Activated naive CD8-positive, alpha-beta T cell treated with anti-CD3 and anti-CD28 coated beads for 36 hours (primary cell): ENCODE measurements at places on chromosomes 16 and 17.

- H3K4me3 ChIP-seq: no peak overlapping the region
- DNase-seq: no peak
- peaks cover 26% of the 10 kb centered on the region for H3K4me1 ChIP-seq
- peak overlapping the region; percentile 68 for H3K27ac ChIP-seq
- H3K36me3 ChIP-seq: no peaks in the 10 kb centered on the region
Measured at GRCh38 chr17:74466828-74467184, 372 bp downstream of the CD300A start.

GRCh38 chr16:77375396-77375795, 59.4 kb downstream of the ADAMTS18 start:
- H3K27ac ChIP-seq: no peak overlapping the region
- H3K4me1 ChIP-seq: no peaks in the 10 kb centered on the region
- no peak overlapping the region for H3K4me3 ChIP-seq
- peaks cover 13% of the 10 kb centered on the region for H3K27me3 ChIP-seq
- H3K36me3 ChIP-seq: no peaks in the 10 kb centered on the region
- DNase-seq: no peak

GRCh38 chr17:21297597-21297996, 13.1 kb downstream of the MAP2K3 start:
- peaks cover 18% of the 10 kb centered on the region for H3K36me3 ChIP-seq
- peaks cover 10% of the 10 kb centered on the region for H3K4me1 ChIP-seq
- H3K27ac ChIP-seq: no peak overlapping the region

DNA sequence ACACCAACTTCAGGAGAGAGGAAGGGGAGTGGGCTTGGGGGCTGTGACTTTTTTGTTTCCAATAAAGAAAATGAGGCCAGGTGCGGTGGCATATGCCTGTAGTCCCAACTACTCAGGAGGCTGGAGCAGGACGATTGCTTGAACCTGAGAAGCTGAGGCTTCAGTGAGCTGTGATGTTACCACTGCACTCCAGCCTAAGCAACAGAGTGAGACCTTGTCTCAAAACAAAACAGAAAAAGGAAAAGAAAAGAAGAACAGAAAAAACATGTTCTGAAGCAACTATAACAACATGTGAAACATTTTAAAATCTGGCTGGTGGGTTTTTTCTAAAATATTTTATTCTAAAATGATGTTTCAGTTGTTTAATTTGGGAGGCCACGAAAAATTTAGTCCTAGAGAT, 554.0 kb upstream of the ZFHX3 start:
- DNase-seq: no peak
- H3K4me1 ChIP-seq: no peaks in the 10 kb centered on the region
- H3K27me3 ChIP-seq: peaks cover 4% of the 10 kb centered on the region
- no peak overlapping the region for H3K27ac ChIP-seq

- H3K4me1 ChIP-seq: no peaks in the 10 kb centered on the region
- no peaks in the 10 kb centered on the region for H3K36me3 ChIP-seq
- DNase-seq: no peak
- no peak overlapping the region for H3K27ac ChIP-seq
- H3K27me3 ChIP-seq: no peaks in the 10 kb centered on the region
- no peak overlapping the region for H3K4me3 ChIP-seq
Measured at GRCh38 chr16:79653373-79653891, 52.9 kb upstream of the MAF start.

- H3K36me3 ChIP-seq: peaks cover 24% of the 10 kb centered on the region
- H3K27ac ChIP-seq: peak overlapping the region; percentile 77
- peaks cover 48% of the 10 kb centered on the region for H3K4me1 ChIP-seq
- no peaks in the 10 kb centered on the region for H3K27me3 ChIP-seq
Measured at GRCh38 chr16:3575491-3575890, 1.7 kb downstream of the NLRC3 start.

DNA sequence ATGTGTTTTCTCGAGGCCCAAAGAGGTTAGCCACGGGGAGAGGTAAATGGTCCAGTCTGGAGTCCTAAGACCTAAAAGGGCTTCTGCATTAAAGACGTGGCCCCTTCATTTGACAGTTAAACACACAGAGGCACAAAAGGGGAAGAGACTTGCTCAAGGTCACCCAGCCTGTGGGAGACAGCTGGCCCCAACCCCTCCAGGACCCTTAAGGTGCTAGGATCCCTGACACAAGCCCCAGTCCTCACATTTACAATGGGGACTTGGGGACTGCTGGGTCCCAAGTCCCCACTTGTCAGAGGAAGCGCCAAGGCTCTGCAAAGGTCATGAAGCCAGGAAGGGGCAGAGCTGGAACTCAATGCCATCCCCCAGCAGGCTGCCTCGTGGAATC, 1.7 kb downstream of the ABAT start:
- no peaks in the 10 kb centered on the region for H3K27me3 ChIP-seq
- H3K4me1 ChIP-seq: peaks cover 14% of the 10 kb centered on the region
- no peak overlapping the region for H3K27ac ChIP-seq
- no peak overlapping the region for H3K4me3 ChIP-seq
- no peak for DNase-seq

- peaks cover 19% of the 10 kb centered on the region for H3K36me3 ChIP-seq
- no peak overlapping the region for H3K4me3 ChIP-seq
- H3K27me3 ChIP-seq: no peaks in the 10 kb centered on the region
- H3K4me1 ChIP-seq: peaks cover 21% of the 10 kb centered on the region
- DNase-seq: no peak
- H3K27ac ChIP-seq: no peak overlapping the region
Measured at GRCh38 chr16:87705771-87706277, 60.0 kb downstream of the KLHDC4 start.

DNA sequence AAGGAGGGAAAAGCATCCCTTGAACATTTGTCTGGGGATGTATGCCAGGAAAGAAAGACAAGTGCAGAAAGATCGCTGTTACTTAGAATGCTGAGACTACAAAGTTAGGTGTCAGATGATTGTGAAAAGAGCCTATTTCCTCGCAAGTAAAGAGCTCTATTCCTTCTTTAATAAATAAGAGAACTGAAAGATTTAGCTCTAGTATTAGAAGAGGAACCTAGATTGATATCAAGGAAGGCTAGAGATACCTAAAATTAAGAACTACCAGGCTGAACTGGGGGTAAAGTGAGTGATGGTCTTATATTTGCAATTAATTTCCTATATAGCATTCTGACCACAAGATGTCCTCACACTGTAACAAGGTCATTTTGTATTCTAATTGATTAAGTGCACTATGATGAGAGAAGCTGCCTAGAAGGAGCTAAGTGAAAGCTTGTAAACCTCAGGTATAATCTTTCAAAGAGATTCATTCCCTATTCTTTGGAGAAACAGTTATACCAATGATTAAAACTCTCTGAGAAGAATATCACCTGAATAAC, 62.3 kb downstream of the SSH2 start:
- DNase-seq: no peak
- no peaks in the 10 kb centered on the region for H3K36me3 ChIP-seq
- no peak overlapping the region for H3K4me3 ChIP-seq
- H3K4me1 ChIP-seq: peaks cover 13% of the 10 kb centered on the region
- no peak overlapping the region for H3K27ac ChIP-seq

DNA sequence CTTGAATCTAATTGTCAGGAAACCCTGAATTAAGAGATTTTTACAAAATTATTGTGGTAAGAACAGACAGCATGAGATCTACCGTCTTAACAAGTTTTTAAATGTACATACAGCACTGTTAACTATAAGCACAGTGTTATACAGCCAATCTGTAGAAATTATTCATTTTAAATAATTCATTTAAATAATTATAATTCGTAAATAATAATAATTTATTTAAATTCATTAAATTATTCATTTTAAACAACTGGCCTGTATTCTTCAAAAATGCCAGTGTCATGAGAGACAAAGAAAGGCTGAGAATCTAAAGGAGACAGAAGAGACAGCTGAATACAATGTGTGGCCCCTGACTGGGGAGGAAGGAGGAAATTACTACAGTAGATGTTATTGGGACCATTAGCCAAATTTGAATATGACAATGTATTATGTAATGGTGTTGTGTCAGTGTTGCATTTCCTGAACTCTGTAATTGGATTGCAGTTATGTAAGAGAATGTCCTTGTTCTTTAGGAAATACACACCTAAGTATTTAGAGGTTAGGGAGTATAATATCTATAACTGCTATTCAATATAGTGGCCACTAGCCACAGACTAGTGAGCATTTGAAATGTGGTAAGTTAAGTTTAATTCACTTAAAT, 2.3 kb downstream of the RSAD1 start:
- DNase-seq: no peak
- H3K27me3 ChIP-seq: no peaks in the 10 kb centered on the region

- H3K27me3 ChIP-seq: peaks cover 57% of the 10 kb centered on the region
- no peaks in the 10 kb centered on the region for H3K36me3 ChIP-seq
- no peak for DNase-seq
- H3K4me3 ChIP-seq: no peak overlapping the region
- no peaks in the 10 kb centered on the region for H3K4me1 ChIP-seq
Measured at GRCh38 chr16:54429029-54429428, 142.4 kb upstream of the IRX3 start.

DNA sequence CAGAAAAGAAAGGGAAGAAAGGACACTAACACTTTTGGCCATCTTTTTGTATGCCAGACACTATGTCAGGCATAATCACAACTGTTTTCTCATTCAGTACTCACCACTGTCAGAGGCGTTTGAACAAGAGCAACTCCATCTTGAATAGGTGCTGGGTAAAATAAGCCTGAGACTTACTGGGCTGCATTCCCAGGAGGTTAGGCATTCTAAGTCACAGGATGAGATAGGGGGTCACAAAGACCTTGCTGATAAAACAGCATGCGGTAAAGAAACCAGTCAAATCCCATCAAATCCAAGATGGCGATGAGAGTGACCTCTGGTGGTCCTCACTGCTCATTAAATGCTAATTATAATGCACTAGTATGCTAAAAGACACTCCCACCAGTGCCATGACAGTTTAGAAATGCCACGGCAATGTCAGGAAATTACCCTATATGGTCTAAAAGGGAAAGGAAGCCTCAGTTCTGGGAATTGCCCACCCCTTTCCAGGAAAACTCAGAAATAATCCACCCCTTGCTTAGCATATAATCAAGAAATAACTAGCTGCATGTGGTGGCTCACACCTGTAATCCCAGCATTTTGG, 14.9 kb upstream of the LYRM9 start:
- no peak overlapping the region for H3K4me3 ChIP-seq
- peak; percentile 3 for DNase-seq
- H3K4me1 ChIP-seq: no peaks in the 10 kb centered on the region
- H3K27me3 ChIP-seq: peaks cover 15% of the 10 kb centered on the region
- no peak overlapping the region for H3K27ac ChIP-seq
- H3K36me3 ChIP-seq: no peaks in the 10 kb centered on the region

DNA sequence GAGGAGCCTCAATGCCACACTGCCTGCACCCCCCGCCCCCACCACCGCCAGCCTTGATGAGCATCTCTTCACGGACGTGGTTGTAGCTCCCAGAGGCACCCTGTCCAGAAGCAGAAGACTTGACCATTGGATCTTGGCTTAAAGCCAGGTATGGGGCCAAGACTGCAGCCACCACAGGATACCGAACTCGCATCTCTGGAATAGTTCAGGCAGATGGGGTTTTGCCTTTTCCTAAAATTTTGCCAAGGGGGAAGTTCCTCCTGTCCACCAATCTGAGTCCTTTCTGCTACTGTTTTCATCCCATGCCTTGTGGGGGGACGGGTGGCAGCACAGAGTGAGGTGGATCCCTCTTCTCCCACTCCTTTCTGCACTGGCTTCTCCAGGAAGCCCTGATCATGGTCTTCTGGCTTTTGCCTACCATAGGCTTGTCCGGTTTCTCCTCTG, 939 bp downstream of the CORO6 start:
- H3K4me3 ChIP-seq: peak overlapping the region; percentile 75
- H3K36me3 ChIP-seq: peaks cover 9% of the 10 kb centered on the region
- H3K27me3 ChIP-seq: no peaks in the 10 kb centered on the region
- no peak overlapping the region for H3K27ac ChIP-seq

- no peak for DNase-seq
- peaks cover 46% of the 10 kb centered on the region for H3K27me3 ChIP-seq
- H3K4me1 ChIP-seq: peaks cover 7% of the 10 kb centered on the region
Measured at GRCh38 chr17:54901230-54901822, 674 bp downstream of the TOM1L1 start.

DNA sequence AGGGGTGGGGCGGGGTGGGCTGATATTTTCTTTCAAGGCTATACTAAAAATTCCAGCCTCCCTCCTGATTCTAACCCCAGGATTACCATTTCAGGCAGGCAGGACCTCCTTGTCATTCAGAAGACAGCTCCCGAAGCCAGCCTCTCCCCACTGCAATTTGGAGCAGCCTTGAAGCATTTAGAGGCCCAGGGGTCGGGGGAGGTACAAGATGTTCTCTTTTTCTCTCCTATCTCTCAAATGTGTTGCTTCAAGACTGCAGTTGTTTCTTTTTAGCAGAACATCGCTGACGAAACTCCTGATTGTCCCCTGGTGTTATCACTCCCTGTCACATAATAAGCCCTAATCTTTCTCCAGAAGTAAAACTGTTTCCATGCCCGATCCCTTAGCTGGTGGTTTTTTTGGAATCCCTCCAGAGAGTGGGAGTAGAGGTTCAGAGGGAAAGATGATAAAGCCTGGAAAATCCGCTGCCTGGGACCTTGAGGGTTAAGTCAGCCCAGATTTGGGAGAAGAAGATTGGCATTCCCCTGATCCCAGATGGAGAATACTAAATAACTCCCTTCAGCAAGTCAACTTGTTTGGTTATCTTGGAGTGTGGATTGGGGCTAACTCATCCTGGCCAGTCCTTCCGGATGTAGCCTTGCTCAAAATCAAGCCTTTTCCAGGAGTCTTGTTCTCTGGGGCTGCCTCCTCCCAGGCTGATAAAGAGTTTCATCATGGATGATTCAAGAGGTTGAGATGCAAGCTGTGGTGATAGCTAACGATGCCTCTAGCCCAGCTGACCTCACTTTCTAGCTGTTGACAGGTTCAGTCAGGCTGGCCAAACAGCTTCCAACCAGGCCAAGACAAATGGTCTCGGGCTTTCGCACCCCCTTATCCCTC, 71.3 kb downstream of the SOX9 start:
- DNase-seq: no peak
- H3K27me3 ChIP-seq: no peaks in the 10 kb centered on the region
- no peak overlapping the region for H3K27ac ChIP-seq
- no peak overlapping the region for H3K4me3 ChIP-seq
- H3K4me1 ChIP-seq: no peaks in the 10 kb centered on the region

- DNase-seq: peak; percentile 38
- no peaks in the 10 kb centered on the region for H3K27me3 ChIP-seq
- peaks cover 27% of the 10 kb centered on the region for H3K4me1 ChIP-seq
- H3K4me3 ChIP-seq: peak overlapping the region; percentile 76
- peaks cover 2% of the 10 kb centered on the region for H3K36me3 ChIP-seq
Measured at GRCh38 chr17:76492123-76492988, 8.9 kb downstream of the RHBDF2 start.

GRCh38 chr17:15981208-15981607, 18.3 kb downstream of the ZSWIM7 start:
- H3K27me3 ChIP-seq: no peaks in the 10 kb centered on the region
- H3K36me3 ChIP-seq: peaks cover 45% of the 10 kb centered on the region
- H3K27ac ChIP-seq: peak overlapping the region; percentile 72
- peak; percentile 39 for DNase-seq

GRCh38 chr16:49482690-49483089, 109.1 kb downstream of the C16orf78 start:
- DNase-seq: no peak
- H3K36me3 ChIP-seq: no peaks in the 10 kb centered on the region
- no peak overlapping the region for H3K4me3 ChIP-seq
- H3K27ac ChIP-seq: no peak overlapping the region
- H3K27me3 ChIP-seq: no peaks in the 10 kb centered on the region
- no peaks in the 10 kb centered on the region for H3K4me1 ChIP-seq

GRCh38 chr17:80068301-80069222, 32.1 kb downstream of the CCDC40 start:
- no peaks in the 10 kb centered on the region for H3K36me3 ChIP-seq
- no peaks in the 10 kb centered on the region for H3K27me3 ChIP-seq
- peaks cover 6% of the 10 kb centered on the region for H3K4me1 ChIP-seq
- no peak for DNase-seq
- H3K27ac ChIP-seq: no peak overlapping the region
